Stimulated activated CD4-positive, alpha-beta T cell treated with anti-CD3 and anti-CD28 coated beads, Interleukin-12 subunit alpha, Interleukin-12 subunit beta, amount 100 ng/mL, for 48 hours (primary cell): ENCODE measurements at places on chromosomes 2 and 18.

DNA sequence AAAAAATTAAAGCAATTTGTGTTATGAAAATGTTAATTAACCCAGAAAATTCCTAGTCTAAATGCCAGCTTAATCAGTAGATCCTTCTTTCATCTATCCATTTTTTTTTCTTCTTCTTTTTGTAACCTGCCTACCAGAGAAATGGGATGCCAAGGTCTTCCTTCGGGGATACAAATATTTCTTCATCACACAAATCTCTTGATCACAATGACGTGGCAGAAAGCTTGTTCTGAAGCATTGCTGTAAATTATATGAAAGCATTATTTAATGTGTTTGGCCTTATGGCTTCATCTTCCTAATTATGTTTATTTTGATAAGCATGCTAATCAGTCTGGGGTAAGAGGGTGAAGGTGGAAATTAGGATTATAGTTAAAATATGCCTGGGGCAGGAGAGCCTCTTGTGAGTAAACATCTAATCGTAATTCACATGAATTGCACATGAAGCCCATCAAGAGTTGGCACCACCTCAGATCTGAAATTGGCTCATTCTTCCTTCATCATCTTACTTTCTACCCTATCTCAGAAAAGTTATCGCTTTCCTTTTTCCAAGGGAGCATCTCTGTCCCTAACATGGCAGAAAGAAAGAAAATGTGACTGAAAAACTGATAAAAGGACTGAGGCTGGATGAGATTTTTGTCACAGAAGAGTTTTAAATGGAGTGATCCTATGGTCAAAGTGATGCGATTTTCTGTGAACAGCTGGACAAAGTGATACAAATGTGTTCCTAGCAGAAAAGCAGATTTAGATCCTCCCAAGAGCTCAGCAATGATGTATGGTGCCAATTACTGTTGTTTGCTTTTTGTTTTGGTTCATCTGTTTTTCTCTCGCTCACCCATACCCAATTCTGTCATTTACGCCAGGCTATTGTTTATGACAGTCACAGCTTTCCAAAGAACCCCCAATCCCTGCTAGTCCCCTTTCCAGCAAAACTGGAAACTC lies 76.9 kb upstream of the PMAIP1 start:
- DNase-seq, result no peak

- DNase-seq, result no peak
Observed at GRCh38 chr2:211609127-211609526, 929.5 kb downstream of the ERBB4 start.

DNA sequence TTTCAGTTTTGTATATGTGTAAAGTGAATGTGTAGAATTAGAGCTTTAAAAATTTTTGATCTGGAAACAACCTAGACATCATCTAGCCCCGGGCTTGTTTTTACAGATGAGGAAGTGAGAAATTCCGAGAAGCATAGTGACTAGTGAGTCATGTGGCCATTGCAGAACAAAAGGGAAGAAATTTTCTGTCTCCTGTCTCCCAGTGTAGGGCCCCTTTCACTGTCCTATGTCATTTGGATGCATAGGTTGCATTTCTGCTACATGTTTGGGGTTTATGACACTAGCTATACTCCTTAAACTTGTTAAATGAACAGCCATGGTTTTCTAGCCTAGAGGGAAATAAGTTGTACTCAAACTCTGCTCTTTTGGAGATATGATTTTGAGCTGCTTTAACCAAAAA lies 84.6 kb downstream of the PLCL1 start:
- DNase-seq, result no peak

GRCh38 chr2:234852941-234853340 lies 98.9 kb upstream of the SH3BP4 start:
- DNase-seq, result no peak

DNA sequence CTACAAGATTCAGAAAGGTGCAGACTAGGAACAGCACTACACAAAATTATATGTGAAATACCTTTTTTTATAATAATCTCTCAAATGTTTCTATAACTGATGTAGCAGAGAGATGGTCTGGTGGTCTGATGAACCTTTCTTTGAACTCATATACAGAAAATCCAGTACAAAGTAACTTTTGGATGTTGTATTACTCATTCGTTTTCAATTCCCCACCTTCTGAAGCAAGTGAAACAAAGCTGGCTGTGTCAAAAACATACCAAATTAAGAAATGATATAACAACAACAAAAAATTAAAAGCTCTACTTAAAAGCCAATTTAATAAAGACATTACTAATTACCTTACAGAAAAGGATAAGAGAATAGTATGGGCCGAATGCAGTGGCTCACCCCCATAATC lies 38.7 kb downstream of the MEMO1 start:
- no peak for DNase-seq

GRCh38 chr2:121052521-121052920 lies 232.5 kb downstream of the TFCP2L1 start:
- no peak for DNase-seq

- no peak for DNase-seq
Observed at GRCh38 chr2:152874955-152875354, 156.5 kb downstream of the ARL6IP6 start.

DNA sequence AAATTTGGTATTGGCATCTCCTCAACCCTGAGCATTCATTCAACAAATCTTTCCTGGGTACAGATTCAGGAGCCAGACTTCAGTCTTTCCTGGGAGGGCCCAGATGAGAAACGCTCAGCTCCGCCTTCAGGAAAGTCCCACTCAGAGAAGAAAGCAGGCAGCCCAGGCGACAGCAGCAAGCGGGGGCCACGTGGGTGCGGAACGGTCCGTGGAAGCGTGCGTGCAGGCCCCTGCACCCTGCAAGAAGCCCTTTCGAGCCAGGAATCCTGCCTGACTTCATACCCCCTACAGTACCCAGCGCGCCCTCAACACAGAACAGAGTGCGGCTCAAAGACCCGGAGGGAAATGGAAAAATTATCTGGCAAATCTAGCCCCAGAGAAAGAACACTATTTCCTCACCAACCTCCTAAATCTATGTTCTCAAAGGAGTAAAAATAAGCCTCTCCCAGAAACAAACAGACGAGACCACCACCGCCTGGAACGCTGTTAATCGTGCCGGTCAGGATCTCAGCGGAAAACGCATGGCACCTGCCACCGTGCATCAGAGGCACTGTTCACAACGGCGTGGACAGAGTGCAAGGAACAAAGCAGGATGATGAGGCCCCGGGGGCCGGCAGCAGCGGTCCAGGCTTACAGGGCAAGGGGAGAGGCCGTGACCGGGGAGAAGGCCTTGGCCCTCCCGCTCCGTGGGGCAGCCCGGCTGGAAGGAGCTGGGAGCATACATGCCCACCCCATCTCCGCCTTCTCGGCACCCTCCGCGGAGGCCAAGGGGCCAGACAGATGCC lies 318.3 kb downstream of the EIPR1 start:
- DNase-seq, result no peak

DNA sequence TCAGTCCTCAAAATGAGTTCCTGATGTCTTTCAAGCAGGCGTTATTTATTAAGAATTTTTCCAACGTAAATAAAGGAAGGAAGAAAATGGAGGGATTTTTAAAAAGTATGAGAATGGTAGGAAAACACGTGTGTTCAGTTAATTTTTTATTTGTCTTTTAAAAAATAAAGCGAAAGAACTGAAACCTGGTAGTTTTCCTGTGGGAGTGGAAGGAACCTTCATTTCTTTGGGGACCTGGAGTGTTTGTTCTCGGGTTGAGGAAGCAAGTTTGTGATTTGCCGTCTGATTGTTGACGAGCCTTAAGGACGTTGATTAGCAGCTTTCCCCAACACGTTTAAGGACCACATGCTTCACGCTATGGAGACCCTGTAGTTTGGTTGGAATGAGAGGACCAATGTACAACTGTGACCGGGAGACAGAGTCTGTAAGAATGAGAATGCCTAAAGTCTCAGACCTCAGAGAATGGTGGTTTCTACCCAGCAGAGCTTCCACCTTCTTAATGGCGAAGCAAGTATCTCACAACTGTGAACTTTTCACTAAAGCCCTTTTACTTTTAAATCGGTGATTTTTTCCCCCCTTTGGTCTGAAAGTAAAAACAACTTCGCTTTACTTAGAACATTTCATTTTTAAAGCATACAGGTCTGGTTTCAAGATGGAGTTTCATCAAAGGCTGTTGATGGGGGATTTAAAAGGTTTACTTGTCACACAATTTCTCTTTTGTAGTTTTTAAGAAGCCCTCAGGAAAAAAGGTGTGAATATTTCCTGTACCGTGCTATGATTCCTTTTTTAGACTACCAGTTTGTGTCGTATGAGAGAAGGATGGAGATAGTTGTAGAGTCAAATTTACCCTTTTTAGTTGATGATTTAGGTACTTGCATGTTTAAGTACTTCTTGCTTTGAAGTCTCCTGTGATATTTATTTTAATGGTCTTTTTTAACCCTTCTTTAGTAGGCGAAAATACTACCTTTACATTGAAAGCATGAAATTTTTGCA lies 1.4 kb downstream of the TTC39C start:
- no peak for DNase-seq
